Forelimb muscle (tissue), 1 donor: ENCODE measurements at places on chromosomes 12 and 14. TPM values are rescaled to one million over a fixed set of nuclear protein-coding genes. Genes with fewer than 3 reads are reported as not detected.

The EML1 gene
- polyA plus RNA-seq: 39.5 TPM

The NANOG gene
- polyA plus RNA-seq: 0.13 TPM

The PIWIL1 gene
- polyA plus RNA-seq: 0.08 TPM

DNA sequence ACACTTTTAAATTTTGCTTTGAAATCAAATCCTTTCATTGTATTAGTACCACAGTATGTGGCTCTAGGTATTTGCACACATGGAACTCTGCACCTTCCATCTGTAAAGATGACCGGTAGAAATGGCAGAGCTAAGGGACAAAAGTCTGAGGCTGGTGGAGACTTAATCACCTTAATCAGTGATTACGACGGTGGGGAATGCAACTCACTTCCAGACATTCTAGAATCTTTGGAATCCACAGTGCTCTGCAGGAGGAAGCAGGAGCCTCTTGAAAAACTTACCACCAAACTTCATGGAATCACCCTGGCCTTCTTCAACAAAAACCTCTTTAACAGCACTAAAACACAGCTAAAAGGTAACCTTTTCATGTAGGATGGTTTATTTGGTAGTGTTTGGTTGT lies 3.9 kb upstream of the DACT1 start:
- DNase-seq: no peak

DNA sequence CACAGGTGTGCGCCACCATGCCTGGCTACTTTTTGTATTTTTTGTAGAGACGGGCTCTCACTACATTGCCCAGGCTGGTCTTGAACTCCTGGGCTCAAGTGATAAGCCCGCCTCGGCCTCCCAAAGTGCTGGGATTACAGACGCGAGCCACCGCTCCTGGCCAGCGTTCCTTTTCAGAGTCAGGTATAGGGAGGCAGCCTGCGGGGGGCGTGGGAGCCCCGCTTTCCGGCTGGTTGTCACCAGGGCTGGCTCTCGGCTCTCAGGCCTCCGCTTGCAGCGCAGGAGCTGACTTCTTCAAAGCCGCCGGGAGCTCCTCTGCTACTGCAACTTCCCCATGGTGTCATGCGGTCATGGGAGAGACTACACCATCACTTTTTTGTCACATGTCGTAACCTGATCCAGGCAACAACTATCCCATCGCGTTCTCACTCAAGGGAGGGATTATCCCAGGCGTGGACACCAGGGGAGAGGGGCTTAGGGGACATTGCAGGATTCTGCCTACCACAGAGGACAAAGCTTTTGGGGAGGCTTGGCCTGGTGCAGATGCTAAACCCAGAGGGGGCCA lies 129.4 kb downstream of the SCARB1 start:
- no peak for DNase-seq
